ENCODE measurements at places on chromosomes 12 and 14.

GRCh38 chr14:70170976-70171375 is 17.8 kb downstream of the SLC8A3 start:
- DNase-seq: no peak

DNA sequence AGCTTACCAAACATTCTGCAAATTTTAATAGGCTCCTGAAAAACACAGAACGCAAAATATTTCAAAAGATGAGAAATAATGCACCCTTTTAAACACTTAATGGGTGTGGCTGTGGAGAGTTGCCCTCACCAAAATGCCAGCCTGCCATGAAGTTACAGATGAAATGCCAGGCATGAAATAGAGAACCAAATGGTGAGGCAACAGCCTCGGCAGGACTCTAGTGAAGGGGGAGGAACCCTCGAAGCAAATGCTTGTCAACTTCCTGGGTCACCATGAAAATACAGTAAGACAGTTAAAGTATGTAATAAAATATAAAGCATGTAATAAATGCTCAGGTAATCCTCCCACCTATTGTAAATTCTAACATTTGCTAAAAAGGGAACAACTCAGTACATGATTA is 24.1 kb downstream of the DUSP16 start:
- no peak for DNase-seq

DNA sequence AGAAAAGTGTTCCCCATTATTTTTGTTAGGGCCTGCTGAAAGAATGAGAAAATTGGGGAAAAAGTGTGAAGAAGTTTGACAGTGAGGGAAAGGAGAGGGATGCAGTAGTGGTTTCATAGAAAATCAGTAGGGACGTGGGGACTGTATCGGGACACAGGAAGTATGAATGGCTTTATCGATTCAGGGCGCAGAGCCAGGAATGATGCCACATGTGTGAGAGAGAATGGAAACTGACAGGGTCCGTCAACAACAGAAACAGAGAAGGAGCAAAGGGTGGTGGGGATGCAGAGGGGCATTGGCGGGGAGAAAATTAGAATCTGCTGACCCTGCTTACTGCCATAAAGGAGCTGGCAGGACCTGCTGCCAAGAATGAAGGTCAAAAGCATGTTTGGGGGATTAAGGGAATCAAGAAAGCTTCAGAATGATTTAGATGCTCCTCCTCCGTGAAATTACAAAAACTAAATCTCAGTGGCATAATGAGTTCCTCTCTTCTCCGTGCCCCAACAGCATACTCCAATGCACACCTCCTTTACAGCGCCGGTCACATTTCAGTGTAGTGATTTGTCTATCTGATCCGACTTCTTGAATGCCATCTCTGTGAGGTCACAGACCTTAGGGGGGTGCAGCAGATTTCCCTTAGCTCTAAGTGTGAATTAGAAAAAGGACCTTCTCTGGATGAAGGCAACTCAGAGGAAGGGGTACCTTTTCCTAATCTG is 92.6 kb downstream of the EMP1 start:
- DNase-seq: no peak

GRCh38 chr12:106291342-106291741 is 11.2 kb upstream of the TCP11L2 start:
- no peak for DNase-seq

GRCh38 chr12:123101526-123101925 is 49.4 kb downstream of the PITPNM2 start:
- no peak for DNase-seq

DNA sequence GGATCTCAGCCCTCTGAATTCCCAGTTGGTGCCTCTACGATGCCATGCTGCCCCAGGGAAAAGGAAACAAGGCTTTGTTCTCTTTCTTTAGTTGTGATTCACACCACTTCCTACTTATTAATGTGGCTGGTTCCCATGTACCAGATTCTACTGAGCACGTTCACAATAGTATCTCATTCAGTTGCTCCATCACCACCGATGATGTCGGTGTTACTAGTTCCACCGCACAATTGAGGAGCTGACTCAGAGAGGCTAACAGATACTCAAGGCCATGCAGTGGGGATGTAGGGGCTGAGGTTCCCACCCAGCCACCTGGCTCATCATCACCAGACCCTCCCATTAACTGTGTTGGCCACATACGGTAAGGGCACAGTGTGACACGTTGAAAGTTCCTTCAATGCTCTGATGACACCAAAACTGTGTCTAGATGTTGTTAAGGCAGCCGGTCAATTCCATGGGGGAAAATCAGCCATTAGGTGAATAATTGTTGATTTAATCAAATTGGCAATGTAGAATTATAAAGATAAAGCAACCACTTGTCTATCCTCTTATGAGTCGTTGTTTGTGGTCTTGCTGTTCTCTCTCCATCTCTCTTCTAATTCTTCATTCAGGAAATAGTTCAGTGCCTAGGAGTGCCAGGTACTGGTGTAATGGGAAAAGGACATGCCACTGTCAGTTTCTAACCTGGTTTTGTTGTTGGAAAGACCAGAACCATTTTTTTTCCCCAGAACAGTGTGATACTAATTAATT is 244.2 kb upstream of the CRY1 start:
- no peak for DNase-seq

DNA sequence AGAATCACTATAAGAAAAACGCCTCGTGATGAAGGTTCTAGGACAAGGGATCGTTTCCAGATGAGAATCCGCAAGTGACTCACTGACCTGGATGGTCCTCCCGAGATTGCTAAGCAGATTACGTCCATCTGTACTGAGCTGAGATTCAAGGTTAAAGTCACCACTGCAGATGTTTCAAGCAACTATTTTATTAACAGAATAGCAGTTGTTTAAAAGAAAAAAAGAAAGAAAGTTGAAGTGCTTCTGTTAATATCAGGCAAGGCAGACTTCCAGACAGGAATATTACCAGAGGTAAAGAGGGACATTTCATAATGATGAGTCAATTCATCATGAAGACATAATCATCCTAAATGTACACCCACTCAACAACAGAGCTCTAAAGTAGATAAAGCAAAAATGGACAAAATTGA is 17.9 kb downstream of the PXN start:
- DNase-seq: no peak

- DNase-seq: no peak
Observed at GRCh38 chr12:18414671-18415070, 153.4 kb downstream of the PIK3C2G start.

- no peak for DNase-seq
Observed at GRCh38 chr12:120181991-120182631, 12.4 kb downstream of the GCN1 start.

GRCh38 chr12:16347391-16348298 is at the start of gene MGST1:
MGST1 (plus strand) TSS chr12:16347645; CDS start chr12:16354253, 6,608 bp downstream.
- DNase-seq: no peak

DNA sequence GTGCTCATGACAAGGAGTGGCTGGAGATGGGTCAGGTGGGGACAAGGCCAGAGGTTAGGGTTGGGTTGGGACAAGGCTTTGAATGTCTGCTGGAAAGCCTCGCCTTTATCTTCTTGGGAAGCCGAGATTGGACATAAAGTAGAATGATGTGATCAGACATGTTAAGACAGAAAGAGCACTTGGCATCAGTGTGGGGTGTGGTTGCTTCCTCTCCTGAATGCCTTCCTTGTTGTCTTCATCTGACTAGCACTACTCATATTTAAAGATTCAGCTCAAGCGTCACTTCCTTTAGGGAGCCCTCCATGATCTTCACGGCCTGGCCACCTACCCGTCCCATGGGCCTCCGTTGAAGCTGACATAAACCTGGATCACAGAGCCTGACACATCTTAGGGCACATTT is 14.8 kb upstream of the C12orf75 start:
- no peak for DNase-seq

DNA sequence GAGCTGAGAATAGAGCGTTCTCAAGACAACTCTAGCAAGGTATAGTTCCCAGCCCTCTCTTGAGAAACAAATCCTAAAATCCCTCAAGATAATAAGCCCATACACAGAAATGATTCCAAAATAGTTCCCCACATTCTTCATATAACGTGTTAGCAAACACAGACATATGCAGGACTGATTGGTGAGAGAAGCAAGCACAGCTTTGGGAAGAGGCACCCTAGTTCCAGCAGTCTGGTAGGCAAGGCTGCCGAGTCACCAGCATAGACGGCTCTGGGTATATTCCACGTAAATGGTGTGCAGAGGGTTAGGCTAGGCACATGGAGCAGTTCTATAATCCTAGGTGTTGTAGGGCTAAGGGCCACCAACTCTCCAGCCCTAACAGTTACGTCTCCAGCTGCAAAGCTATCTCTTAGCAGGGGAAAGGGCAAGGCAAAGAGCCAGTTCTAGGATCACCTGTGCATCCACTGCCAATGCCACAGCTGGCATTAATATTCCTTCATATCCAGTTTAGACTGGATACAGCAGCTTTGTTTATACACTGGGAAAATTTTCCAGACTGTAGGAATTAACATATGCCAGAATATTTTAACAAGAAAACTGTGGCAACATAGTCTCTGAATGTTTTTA is 52.9 kb downstream of the SH2B3 start:
- no peak for DNase-seq

DNA sequence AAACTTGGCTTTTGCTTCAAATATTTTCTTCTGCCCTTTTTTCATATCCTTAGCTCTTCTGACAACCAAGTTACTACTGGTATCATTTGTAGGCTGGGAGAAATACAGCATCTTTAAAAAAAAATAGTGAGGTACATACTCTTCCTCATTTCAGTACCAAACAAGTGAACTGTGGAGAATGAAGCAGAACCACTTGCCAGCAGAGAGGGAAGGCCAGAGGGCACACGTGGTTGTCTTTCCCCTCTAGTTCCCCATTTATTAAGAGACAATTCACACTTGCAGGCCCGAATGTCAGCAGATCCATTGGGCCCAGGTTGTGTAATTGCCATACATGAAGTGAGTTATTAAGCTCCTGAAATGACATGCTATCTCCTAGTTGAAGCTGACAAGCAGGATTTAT is 3.2 kb downstream of the SUSD6 start:
- DNase-seq: no peak

GRCh38 chr14:94120667-94121340 is 8.6 kb downstream of the IFI27L2 start:
- DNase-seq: no peak

GRCh38 chr12:89181271-89181920 is 170.9 kb downstream of the DUSP6 start:
- no peak for DNase-seq

DNA sequence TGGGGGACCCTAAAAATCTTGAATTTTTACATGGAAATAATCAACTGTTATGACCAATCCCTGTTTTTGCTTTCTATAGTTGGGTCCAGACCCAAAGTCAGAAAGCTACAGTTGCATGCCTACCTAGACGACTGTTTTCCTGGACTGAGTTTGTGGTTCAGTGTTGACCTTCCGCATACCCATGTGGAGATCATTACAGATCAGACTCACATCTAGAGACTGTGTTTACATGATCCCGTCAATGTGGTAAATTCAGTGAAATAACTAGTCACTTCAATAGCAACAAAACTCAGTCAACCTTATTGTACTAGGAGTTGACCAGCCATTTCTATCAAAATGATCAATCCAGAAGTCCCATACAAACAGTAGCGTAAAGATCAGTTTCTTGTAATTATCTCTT is 257.6 kb downstream of the EGLN3 start:
- no peak for DNase-seq

GRCh38 chr12:22377731-22378496 is 43.4 kb upstream of the ST8SIA1 start:
- no peak for DNase-seq

DNA sequence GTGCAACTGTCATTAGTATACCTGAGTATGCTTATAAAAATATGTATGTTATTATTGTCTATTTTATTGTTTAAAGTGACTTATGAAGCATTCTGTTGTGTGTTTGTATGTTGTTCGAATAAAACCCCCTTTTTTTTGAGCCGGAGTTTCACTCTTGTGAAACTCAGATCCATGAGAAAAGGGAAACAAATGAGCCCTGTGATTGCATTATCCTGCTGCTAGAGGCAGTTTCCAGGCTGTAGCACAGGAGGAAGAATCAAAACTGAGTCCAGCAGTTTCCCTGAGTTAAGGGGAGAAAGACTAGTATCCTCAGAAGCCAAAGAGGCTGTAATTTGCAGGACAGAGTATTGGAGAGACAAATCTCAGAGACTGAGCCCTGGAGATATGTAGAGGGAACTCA is 12.5 kb downstream of the SGPP1 start:
- DNase-seq: no peak

DNA sequence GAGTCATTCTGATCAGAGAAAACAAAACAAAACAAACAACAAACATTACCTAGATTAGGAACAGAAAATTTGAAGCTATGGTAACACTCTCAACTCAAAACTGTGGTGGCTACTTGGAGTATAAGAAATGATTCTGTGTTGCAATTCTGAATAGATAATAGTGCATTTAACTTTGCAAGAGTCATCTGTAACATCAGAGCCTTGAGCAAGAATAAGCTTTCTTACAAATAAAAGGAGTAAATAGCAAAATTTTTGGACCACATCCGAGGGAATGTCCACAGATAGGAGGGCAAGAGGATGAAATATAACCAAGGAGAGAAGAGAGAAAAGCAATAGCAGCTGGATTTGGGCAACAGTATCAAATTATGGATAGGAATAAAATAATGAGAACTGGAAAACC is 1090.6 kb downstream of the SLC6A15 start:
- DNase-seq: no peak

DNA sequence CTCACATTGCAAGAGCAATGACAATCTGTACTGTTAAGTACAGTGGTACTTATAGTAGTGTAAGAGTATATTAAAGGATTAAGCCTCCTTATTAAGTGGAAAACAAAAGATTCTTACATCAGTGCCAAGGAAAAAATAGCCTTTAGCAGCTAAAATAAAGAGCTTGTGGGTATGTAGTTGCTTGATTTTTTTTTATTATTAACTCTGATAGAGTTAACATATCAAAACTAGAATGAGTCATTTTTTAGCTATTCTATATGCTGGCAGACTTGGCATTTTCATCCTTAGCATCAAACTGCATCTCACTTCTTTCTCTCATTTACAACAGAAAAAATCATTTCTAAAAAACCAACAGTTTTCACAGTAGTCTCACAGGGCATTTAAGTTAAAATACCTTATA is 86.5 kb downstream of the ATP2B1 start:
- DNase-seq: no peak

- peak; percentile 92 for DNase-seq
Observed at GRCh38 chr14:23057757-23058653, 685 bp upstream of the CDH24 start.

- no peak for DNase-seq
Observed at GRCh38 chr12:40436564-40436963, 211.8 kb downstream of the LRRK2 start.

GRCh38 chr12:88365403-88365802 is 214.9 kb downstream of the KITLG start:
- no peak for DNase-seq

DNA sequence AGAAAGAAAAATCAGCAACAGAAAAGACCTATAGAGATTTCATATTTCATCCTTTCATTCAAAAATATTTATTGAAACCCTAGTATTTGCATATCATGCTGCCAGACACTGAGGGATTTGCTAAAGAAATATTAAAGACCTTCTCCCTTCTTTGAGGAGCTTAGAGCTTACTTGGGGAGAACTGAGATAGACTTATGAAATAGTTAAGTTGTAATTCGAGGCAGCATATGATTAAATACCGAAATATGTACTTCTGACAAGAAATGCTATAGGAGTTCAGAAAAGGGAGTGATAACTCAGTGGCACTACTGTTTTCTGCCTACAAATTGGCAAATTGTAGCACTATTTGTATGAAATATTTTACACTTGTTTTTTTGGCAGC is 59.1 kb downstream of the PLXNC1 start:
- no peak for DNase-seq

- no peak for DNase-seq
Observed at GRCh38 chr14:42734041-42734440, 1127.4 kb downstream of the LRFN5 start.

- DNase-seq: no peak
Observed at GRCh38 chr12:2481951-2482350, 312.8 kb upstream of the FKBP4 start.

- DNase-seq: no peak
Observed at GRCh38 chr12:109900752-109901580, 892 bp downstream of the TCHP start.

Data from stimulated activated CD4-positive, alpha-beta T cell treated with anti-CD3 and anti-CD28 coated beads, Interleukin-2, amount 100 ng/mL, for 24 hours (primary cell).